A172 (cell line): ENCODE measurements at places on chromosomes 11 and 22.

GRCh38 chr22:37501610-37502341, 15.6 kb upstream of the MFNG start:
- peak; percentile 92 for DNase-seq

- no peak for DNase-seq
Observed at GRCh38 chr22:18068381-18068988, 9.3 kb upstream of the PEX26 start.

DNA sequence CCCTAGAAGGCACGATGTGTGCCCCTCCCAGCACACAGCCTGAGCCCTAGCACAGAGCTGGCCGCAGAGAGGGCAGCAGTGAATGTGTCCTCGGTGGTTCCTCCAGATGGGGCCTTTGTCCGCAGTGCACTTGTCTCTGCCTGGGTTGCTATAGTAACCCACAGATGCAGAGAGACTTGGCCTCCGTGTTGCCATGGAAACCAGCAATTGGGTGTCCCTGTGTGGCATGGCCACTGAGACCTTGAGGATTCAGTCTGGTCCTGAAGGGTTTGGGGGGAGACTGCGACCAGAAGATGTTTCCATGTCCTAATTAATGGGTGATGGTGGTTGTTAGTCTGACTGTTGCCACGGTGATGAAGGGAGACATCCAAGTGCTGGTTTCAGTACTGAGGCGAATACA, 42.6 kb upstream of the TUB start:
- DNase-seq: no peak

- no peak for DNase-seq
Observed at GRCh38 chr11:117619661-117620060, 177.4 kb downstream of the DSCAML1 start.

- DNase-seq: no peak
Observed at GRCh38 chr11:134216816-134217215, 7.0 kb downstream of the NCAPD3 start.

DNA sequence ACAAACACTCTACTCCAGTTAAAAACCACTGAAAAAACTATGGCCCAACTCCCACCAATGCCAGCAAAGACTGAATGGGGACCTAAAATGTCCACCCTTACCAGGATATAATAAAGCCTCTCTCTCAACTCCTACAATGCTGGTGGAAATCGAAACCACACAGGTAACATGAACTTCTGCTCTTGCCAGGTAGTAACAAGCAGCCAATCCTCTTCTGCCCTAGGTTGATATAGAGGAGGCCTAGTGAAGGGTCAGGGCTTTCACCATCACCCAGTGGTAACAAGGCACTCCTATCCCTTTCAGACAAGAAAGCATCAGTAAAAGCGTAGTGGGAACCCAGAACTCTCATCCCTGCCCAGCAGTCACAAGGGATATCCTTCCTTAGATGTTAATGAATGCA, 22.6 kb downstream of the DCUN1D5 start:
- no peak for DNase-seq

- DNase-seq: peak; percentile 52
Observed at GRCh38 chr11:12540075-12540680, 134.0 kb upstream of the TEAD1 start.

- no peak for DNase-seq
Observed at GRCh38 chr22:47188261-47189055, 426.0 kb downstream of the TBC1D22A start.
